ENCODE measurements at places on chromosomes 12 and 14.

- no peak for DNase-seq
These were observed 180.0 kb downstream of the ESR2 start for GRCh38 chr14:64114166-64114565.

GRCh38 chr12:110355073-110355472 lies 48.4 kb downstream of the ANAPC7 start:
- no peak for DNase-seq

GRCh38 chr14:20093442-20093841 lies 17.1 kb upstream of the OR4K17 start:
- no peak for DNase-seq

DNA sequence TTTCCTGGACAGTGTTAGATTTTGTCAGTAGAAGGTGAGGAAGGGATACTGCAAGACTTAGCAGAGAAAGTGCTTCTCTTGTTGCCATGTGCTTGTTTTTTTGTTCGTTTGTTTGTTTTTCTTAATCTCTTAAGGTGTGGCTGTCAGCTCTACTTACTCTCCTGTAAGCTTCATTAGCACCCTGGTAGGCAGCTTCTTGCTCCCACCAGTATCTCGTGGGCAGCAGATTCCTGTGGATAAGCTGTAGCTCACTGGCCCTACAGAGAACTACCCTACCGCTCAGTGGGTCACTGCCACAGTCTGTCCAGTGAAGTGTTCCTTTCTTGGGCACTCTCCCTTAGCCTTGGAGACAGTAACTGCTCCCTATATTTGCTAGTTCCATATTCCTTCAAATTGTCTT lies 30.1 kb downstream of the VRK1 start:
- DNase-seq = no peak

DNA sequence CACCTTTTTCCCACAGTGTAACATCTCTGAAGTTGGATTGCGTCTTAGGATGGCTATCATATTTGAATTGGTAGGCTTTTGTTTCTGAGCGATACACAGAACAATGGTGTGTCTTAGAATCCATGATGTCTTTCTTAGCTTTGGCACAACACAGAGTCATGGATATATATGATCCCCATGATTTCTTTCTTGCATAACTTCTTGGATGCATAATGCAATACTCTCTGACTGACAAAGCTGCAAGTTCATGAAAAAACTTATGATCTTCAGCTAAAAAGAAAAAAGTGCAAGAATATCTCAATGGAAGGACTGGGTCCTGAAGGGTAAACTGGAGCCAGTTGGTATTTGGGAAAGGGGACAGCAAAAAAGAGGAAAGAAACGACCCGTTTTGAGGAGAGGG lies 48.1 kb downstream of the VWF start:
- DNase-seq = no peak

All from right hindlimb (tissue), 1 donor.